Substantia nigra (tissue), 51 donors: ENCODE measurements at places on chromosomes 7 and 10.

GRCh38 chr10:282294-283139 is 147.3 kb downstream of the ZMYND11 start:
- DNase-seq = no peak

- no peak for DNase-seq
These were observed 1.3 kb upstream of the RASSF4 start for GRCh38 chr10:44958196-44958897.

- no peak for DNase-seq
These were observed 560.5 kb upstream of the GALNT17 start for GRCh38 chr7:70571403-70571934.

- DNase-seq = no peak
These were observed 32.0 kb downstream of the SND1 start for GRCh38 chr7:127683776-127684681.

GRCh38 chr10:60955316-60955715 is 11.3 kb upstream of the RHOBTB1 start:
- DNase-seq = no peak

- no peak for DNase-seq
These were observed 95.2 kb downstream of the PDGFA start for GRCh38 chr7:424301-424935.

GRCh38 chr7:19369806-19370205 is 224.6 kb upstream of the FERD3L start:
- DNase-seq = no peak

- DNase-seq = peak; percentile 47
These were observed 27.3 kb upstream of the IFRD1 start for GRCh38 chr7:112422842-112423496.

DNA sequence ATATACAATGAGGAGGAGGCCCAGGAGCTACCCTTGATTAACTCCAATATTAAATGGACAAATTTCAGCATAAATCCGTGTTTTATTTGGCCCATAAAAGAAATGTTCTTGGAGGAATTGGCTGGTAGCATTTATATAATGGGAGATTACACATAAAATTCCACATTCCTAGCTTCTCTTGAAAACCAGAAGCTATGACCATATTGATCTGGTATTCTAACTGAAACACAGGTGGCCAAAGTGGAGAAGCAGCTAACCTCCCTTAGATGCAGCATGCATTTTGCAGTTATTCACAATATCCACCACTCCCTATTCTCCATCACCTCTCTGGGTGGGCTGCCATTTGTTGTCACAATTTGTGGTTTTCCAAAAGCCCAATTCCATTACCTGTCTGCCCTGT is 148.8 kb upstream of the CACNA2D1 start:
- DNase-seq = no peak

- no peak for DNase-seq
These were observed 98.8 kb downstream of the SDK1 start for GRCh38 chr7:3399858-3400257.

DNA sequence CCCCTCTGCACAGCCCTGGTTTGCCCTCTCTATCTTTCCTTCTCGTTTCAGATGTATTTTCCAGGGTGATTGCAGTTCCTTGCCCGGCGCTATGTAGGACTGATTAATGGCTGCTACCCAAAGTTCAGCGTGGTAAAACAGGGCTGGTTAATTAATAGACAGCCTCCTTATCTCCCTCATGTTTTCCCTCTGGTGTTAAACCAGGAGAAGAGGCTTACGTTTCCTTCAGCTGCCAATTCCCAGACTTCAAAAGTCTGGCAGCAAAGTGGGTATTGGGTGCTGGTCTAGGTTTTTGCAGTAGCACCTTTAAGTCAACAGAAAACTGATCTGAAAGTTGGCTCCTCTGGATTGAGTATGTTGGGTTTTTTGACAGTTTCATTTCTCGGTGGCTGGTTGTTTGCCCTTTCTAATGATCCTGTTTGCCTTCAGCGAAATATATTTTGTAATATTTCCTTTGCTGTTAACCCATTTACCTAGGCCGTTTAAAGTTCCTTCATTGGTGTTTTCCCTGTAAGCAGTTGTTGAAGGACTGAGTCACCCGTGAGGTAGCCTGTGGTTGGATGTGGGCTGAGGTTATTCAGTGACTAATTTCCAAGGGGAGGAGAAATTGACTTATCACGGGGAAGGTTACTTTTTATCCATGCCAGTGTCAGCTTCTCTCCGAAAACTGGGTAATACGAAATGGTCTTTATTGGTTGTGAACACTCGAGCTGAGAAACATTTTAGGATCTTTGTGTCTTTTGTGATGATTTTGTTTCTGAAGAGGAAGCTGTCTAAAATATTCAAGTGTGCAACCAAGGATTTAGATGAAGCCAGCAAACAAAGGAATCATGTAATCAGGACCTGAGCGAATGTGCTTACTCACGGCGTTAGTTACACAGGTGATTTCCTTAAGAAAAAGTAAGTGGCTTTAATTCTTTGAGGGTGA is 257.2 kb downstream of the KIAA1217 start:
- no peak for DNase-seq

DNA sequence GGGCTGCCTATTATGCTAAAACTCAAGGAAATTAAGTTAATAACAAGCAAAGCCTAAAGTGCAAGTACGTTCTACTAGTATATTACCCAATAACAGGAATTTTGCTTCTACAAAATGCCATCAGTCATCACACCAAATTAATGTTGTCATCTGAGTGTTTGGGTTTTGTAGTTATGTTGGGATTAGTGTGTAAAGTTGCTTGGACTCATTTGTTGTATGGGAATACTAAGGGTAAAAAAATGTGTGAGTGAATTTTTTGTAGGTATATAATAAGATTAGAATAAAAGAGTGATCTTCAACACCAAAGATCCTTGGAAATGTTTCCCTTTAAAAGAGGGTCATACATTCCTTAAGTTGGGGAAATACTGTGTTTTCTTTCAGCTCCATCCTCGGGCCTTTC is 38.6 kb downstream of the NRP1 start:
- no peak for DNase-seq

- DNase-seq = no peak
These were observed 493.0 kb downstream of the ZNF479 start for GRCh38 chr7:56639173-56639746.

DNA sequence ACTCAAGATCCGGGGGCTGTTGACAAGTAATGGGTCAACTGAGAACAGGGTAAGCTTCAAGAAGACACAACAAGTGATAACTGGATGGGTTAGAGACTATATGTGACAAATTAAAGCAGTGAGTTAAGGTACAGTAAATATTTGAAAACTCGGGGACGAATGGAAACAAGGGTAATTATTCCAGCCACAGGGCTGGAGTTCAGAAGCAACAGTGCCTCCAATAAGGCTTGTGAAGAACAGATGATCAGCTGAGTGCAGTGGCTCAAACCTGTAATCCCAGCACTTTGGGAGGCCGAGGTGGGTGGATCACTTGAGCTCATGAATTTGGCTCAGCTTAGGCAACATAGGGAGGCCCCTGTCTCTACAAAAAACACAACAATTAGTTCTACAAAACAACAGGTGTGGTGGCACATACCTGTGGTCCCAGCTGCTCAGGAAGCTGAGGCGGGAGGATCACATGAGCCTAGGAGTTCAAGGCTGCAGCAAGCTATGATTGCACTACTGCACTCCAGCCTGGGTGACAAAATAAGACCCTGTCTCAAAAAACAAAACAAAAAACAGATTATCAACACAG is 20.5 kb upstream of the DLD start:
- no peak for DNase-seq

DNA sequence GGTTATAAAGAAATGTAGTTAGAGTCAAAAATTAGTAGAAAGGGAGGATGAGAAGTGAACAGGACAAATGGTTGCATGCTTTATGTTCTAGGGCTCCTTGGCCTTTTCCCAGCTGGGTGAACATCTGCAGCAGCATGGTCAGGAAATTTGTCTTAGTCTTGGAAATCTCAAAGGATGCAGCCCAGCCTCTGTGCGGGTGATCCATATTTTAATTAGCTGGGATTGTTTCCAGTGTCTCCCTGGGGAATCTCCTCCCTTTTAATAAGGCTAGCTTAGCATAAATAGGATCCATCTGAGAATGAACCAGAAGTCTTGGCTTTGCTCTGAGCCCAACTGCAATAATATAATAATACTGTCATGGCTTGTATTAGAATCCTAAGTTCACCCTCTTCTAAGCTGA is 198.3 kb downstream of the PRKG1 start:
- no peak for DNase-seq

GRCh38 chr10:17599089-17599488 is 18.1 kb downstream of the HACD1 start:
- no peak for DNase-seq

DNA sequence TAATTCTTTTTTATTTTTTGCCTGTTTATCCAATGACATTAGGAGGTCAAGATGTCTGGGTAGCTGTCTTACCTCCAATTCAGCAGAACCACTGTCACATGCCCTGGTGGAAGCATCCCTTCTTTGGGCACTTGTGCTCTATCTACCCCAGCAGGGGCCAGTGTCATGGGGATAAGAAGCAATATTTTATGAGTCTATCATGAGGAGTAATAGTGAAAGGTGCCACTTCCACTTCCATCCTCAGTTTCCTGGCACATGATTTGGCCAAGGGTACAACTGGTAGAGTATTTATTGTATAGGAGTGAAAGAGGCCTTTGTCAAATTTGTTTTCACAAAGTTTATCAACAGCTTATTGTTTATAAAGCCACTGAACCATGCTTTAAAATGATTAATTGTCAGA is 112.5 kb downstream of the CCDC71L start:
- no peak for DNase-seq

DNA sequence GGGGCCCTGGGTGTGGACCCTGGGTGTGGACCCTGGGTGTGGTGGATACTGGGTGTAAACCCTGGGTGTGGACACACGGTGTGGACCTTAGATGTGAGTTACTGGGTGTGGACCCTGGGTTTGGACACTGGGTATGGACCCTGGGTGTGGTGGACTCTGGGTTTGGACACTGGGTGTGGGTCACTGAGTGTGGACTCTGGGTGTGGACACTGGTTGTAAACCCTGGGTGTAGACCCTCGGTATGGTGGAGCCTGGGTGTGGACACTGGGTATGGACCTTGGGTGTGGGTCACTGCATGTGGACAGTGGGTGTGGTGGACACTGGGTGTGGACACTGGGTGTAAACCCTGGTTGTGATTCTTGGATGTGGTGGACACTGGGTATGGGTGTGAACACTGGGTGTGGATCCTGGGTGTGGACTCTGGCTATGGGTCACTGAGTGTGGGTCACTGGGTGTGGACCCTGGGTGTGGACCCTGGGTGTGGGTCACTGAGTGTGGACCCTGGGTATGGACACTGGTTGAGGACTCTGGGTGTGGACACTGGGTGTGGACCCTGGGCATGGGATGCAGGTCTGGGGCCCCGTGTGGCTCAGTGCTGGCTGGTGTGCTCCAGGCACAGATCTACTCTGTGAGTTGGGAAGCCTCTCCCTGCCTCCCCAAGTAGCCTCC is 356.2 kb downstream of the GLRX3 start:
- no peak for DNase-seq

DNA sequence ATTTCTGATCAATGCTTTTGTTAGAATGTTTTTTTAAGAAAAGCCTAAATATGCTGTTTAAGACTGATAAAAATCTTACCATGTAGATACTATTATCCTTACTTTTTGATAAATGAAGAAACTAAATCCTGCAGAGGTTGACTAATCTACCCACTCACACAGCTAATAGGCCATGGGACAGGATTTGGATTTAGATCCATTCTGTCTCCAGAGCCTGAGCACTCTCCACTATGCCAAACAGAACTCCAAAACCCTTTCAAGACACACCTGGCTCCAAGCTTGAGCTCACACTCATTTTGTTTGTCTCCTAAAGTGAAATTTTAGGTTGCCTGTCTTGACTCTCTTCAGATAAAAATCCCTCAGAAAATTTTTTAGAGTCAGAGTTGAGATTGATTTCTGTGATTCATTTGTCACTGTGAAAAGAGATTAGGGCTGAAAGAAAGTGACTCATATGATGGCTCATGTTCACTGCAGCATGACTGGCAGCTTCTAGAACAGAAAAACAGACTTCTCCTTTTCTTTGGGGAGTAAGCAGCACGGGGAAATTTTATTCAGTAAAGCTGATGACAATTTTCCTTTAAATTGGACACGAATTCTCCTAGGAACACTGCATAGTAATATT is 132.3 kb upstream of the POT1 start:
- DNase-seq = no peak

- DNase-seq = no peak
These were observed 29.8 kb downstream of the C10orf67 start for GRCh38 chr10:23314835-23315239.

- no peak for DNase-seq
These were observed 5.1 kb upstream of the TSPAN12 start for GRCh38 chr7:120862987-120863590.

DNA sequence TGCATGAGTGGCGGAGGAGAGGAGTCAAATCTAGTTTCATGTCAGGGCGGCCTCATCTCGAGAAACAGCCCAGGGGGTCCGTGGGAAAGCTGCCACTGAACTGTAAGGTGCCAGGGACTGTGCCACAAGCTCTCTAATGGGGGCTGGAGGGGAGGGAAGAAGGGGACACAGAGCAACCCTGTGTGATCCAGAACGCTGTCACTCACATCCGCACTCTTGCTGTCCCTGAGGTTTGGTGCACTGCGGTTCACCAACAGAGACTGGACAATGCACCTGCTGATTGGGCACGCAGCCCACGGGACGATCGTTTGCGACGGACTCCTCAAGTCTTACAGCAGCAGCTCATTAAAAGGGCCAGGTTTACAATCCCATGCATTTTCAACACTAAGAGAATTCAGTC is 47.7 kb downstream of the AMZ1 start:
- DNase-seq = no peak

DNA sequence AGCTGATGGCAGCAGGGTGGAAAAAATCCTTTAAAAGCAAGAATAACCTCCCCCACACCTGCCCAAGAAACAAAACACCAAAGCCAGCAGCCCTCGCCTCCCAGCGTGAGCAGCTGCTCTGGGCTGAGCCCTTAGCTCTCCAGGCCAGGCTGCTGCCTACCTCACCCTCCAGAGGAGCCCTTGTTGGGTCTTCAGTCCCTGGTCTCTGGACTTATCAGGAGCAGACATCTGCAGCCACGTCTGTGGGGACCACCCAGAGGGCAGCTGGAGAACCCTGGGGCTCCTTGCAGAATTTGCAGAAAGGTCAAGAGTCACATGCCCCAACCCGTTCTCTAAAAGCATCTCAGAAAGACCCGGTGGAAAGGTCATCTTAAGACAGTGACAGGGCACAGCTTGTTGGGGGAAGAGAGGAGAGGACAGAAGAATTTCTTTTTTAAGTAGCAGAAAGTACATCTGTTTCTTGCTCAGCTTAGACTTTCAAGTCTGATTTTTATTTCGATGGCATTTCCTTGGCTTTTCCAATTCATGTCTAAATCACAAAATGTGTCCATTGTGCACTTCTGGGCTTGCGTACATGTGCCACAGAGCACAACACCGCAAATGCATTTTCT is 425.7 kb upstream of the NFE2L3 start:
- no peak for DNase-seq
